ENCODE measurements at places on chromosomes 2 and 18. TPM values are rescaled to one million over a fixed set of nuclear protein-coding genes. Genes with fewer than 3 reads are reported as not detected.

The ALK gene
- 0.08 TPM for total RNA-seq

The ZNF396 gene
- total RNA-seq, result 0.70 TPM

The SCG2 gene
- not detected for total RNA-seq

- no peak for DNase-seq
Measured at GRCh38 chr18:2845172-2845571, 1.6 kb upstream of the EMILIN2 start.

DNA sequence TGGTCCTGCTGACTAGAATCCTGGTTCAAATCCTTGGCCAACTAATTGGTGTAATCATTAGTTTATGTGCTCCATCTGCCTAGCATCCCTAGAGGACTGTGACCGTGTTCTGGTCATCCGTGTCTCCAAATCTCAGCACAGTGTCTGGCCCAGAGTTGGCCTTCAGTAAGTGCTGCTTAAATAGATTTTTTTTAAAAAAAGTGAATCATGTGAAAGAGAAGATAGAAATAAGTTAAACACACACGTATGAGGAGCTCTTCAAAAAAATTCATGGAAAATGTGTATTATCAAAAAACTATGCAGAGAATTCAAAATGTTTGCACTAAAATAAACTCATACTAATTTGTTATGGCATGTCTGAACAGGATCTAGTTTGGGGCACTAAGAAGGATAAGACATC is 129.3 kb upstream of the TLK1 start:
- no peak for DNase-seq

DNA sequence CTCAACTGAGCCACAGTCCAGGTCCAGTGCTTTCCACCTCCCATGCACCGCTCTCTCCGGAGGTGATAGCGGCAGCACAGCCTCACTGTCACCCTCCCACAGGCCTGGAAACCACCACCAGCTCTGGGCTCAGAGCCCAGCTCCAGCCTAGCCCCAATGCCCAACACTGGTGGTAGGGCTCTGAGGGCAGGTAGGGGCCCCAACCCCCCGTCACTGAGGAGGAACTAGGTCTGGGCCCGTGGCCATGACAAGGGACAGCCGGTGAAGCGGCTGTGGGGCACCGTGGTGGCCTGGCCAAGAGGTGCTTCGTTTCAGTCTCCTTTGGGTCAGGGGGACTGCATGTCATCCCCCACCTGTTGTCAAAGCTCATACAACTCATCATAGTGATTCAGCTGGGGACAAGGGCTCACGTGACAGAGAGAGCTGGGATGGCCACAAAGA is 5.5 kb upstream of the TMEM214 start:
- no peak for DNase-seq

DNA sequence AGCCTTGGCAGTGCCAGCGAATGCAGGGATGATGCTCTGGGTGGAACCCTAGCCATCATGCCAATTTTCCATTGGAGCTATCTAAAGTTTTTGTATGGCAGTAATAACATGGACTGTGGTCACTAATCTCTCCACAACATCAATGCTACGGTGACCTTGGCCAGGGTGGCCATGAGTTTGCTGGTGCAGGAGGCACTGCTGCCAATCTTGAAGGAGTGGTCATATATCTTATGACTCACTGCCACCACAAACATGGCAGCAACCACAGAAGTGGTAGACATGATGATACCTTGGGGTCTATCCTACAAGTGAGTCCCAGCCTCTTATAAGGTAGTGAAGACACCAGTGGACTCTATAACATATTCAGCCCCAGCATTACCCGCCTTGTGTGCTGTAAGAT is 104.6 kb downstream of the EVA1A start:
- DNase-seq, result no peak

DNA sequence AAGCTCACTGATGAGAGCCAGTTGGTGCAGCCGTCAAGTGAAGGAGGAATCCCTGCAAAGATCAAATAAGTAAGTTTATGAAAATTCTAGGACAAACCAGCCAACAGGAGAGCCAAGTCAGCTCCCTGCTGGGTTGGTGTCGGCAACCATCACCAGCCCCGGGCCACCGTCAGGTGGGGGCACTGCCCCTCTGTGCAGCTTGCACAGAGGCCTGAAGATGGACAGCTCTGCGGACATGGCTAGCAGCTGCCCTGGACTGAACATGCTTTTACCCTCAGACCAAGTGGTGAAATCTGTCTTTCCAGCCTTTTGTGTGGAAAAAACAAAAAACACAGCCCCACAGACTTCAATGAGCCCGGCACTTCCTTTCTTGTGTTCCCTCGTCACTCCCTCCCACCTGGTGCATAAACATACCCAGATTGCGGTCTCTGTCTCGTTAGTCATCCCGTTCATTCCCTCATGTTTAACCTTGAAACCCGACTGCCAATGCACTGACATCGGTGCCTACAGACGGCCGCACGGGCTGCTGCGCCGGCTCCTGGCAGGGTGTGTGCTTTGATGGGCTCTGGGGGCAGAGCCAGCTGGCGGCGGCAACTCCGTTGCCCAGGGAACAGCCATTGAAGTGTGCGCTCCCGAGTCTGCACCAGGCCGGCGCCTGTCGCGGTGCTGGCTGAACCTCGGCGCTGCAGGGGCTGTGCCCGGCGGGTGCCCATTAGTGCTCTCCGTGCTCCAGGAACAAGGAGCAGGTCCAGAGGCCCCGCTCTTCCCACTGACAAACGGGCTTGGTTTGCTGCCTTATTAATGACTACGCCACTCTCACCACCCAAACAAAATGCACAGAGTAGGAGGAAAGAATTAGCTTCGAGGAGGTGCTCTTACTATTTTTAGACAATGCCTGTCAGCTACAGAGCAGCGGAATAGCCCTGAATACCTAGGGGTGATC is 95.3 kb downstream of the EIPR1 start:
- DNase-seq, result no peak

The MLPH gene
- total RNA-seq, result 79.0 TPM

The PPP4R3B gene
- 25.3 TPM for total RNA-seq

DNA sequence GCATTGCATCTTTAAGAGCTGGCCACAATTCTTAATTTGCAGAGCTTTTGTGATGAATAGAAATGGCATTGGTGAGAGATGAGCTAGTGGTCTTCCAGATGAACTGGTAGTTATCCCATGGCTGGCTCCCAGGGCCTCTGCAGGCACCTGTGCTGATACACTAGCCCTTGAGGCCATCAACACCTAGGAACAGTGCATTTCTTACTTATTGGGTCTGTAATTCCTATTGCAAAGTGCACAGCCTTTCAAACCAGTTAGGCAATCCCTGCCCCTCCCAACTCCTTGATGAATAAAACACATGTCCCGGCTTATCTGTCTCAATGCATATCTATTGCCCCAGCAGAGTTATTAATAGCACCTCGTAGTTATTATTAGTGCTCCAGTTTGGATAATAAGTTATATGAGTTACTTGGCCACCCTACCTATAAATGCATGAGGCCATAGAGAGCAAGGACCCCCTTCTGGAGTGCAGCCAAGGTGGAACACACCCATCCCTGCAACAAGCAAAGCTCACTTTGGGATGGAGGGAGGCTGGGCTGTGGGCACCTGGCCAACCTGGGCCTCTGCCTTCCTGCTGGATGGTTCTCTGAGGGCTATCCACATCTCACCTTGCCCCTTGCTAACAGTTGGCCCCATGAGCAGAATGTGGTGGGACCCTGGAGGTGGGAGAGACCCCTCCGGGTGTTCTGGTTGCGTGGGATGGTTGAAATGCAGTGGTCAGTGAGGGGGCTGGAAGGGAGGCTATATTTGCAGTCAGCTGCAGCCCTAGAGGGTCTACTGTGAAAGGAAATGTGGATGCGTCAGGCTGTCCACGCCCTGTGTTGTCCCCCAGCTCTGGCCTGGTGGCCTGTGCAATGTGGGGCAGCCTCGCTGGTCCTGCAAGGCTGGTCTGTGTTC is 455.9 kb upstream of the HS6ST1 start:
- peak; percentile 66 for DNase-seq

DNA sequence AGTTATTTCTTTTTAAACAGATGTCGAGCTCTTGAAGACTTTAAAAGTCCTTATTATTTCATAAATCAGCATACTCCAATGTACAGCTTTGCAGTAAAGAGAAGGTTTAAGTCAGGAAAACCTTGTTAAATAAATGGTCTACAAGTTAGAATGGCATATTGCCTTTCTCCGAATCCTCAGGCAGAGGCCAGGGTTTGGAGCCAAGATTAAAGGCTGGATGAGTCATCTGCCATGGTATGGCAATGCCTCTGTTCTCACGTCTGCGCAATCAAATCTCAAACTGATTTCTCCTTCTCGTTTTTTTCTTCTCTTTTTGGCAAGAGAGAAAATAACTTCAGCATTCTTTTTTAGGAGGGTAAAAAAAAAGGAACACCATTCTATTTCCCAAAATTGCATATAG is 5.6 kb upstream of the KCNJ3 start:
- DNase-seq, result no peak

The ABCB11 gene
- 0.32 TPM for total RNA-seq

DNA sequence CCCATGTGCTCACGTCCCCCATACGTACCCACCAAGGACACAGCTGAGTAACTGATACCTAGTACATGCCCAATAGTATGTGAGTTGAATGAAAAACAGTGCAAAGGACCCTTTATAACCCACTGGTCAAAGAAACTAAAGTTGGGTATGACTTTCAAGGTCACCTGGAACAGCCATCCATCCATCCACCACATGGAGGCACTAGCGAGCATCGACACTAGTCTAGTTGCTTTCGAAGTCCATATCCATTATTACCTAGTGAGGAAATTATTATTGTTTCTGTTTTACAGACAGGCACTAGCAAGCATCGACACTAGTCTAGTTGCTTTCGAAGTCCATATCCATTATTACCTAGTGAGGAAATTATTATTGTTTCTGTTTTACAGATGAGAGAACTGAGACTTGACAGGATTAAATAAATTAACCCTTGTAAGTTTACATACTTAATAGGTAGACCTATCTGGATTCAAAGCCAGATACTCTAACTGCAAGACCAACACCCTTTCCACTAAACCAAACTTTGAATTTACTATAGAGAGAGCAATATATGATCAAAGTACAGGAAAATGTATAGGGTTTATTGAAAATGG is 233.7 kb downstream of the METTL4 start:
- DNase-seq, result no peak

The MAPK4 gene
- 34.1 TPM for total RNA-seq

DNA sequence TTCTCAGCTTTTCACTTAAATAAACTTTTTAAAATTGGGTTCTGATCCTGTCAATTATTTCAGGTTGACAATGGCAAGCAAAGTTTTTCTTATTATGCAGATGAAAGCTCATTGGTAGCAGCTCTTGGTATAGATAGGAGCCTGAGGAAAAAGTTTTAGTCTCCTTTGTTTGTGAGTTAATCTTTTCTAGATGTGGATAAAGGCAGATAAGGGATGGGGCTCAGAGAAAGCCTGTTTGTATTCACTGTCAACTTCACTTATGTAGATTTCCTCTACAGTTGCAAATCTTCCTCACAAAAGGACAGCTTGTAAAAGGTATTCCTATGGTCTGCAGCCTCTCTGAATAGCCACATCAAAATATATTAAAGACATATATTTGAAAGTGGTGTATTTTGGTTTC is 224.5 kb upstream of the SPOPL start:
- no peak for DNase-seq

The FAM161A gene
- total RNA-seq, result 0.60 TPM

DNA sequence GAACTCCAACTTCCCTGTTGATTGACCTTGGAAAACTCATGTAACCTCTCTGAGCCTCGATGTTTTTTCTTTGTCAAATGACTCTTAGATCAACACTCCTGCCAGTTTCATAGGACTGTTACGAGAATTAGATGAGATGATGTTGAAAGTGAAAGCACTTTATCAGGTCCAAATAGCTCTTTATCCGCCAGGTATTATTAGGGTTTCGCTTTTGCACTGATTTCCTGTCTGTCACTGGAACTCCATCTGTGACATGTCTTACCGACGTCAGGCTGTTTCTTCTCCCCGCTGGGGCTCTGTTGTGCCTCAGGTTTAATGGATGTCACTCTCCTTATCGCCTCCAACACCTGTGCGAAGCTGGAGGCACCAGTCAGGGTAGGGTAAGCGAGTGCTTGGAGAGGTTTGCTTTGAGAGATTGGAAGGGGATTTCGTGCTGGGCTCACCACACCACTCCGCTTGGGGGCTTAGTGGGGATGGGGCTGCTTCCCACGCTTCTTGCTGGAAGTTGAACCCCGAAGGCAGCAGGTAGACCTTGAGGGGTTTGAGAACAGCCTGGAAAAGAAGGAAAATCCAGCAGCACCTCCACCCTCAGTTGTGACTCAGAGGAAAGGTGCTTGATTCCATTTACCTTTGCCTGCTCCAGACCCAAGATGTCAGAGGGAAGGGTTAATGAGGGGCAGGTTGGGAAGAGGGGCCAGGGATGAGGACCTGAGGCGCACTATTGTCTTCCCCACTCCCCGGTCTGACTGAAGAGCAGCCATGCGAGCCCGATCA is 4.3 kb downstream of the GAD1 start:
- no peak for DNase-seq

DNA sequence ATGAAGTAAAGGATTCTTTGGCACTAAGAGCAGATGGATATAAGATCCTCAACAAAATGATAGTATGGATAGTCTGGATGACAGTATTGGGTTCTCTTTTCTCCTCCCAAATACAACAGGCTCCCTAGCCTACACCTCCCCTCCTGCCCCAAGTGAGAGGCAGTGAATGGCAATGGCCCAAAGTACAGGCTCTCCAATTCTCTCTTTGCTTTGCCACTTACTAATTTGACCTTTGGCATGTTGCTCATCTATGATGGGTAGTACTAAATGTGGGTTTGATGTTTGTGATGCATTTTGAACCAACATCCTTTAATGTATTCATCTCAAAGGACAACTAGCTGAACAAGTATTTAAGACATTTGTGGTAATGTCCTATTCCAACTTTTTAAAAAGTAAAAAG is 65.9 kb downstream of the EIF5B start:
- no peak for DNase-seq

- no peak for DNase-seq
Measured at GRCh38 chr2:23327416-23327815, 57.6 kb upstream of the KLHL29 start.

DNA sequence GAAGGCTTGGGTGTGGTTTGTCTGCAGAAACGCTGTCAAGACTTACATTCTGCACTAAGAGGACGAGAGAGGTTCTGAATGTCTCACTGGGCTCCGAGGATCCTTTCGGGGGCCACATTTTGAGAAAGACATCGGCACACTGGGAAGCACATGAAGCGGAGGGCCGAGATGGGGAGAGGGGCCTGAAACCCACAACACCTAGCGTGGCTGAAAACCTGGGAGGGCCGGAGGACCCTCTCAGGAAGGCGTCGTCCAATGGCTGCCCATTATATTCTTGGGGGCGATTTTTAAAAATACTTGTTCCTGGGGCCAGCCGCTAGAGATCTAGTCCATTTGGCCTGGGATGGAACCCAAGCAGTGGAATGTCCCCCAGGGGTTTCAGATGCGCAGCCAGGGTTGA is 229.6 kb downstream of the GBX2 start:
- DNase-seq, result no peak

- no peak for DNase-seq
Measured at GRCh38 chr2:236661762-236662110, 92.1 kb downstream of the ACKR3 start.

- DNase-seq, result no peak
Measured at GRCh38 chr2:208074610-208075356, 49.5 kb upstream of the PLEKHM3 start.

Data from Right ventricle myocardium inferior (tissue), 1 donor.